ENCODE measurements at places on chromosomes 5 and 9. TPM values are rescaled to one million over a fixed set of nuclear protein-coding genes. Genes with fewer than 3 reads are reported as not detected.

STKLD1 gene
- 0.90 TPM for total RNA-seq

DNA sequence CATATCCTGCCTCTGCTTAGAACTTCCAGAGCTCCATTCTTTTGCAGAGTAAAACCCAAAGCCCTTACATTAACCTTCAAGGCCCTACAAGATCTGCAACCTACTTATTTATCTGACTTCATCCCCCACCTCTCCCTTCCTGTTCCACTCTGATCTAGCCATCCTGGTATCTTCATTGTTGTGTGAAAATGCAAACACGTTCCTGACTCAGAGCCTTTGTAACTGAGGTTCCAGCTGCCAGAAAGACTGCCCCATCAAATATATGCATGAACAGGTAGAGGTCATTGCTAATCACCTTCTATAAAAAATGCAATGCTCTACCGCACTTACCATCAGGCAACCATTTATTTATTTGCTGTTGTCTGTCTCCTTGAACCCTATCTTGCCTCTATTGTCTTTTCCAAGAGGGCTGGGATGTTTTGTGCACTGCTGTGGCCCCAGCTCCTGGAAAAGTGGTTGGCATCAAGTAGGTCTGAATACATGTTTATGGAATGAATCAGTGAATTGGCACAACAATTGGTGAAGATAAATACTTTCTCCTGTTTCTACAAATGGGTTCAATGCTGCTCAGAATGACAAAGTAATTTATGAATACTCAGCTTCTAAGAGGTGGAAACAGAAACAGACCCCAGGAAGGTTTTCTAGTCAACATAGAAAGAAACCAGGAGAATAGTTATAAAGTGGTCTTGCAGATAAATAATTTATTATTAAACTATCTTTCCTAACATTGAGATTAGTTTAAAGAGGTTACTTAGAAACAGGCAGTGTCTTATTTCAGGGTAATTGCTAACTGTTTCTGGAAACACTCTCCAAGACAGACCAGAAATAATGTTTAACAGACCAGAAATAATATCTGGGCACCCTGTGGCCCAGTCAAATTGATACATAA lies 230.6 kb upstream of the CD180 start:
- DNase-seq: no peak
- no peak overlapping the region for H3K4me3 ChIP-seq
- no peaks in the 10 kb centered on the region for H3K4me1 ChIP-seq
- no peaks in the 10 kb centered on the region for H3K27me3 ChIP-seq
- H3K27ac ChIP-seq: no peak overlapping the region
- no peaks in the 10 kb centered on the region for H3K36me3 ChIP-seq

- no peaks in the 10 kb centered on the region for H3K4me1 ChIP-seq
- no peak for DNase-seq
- H3K4me3 ChIP-seq: no peak overlapping the region
- H3K27me3 ChIP-seq: no peaks in the 10 kb centered on the region
- no peak overlapping the region for H3K27ac ChIP-seq
- H3K36me3 ChIP-seq: no peaks in the 10 kb centered on the region
These were observed 624.6 kb downstream of the BNC2 start for GRCh38 chr9:16245756-16246440.

GRCh38 chr5:158895588-158895987 lies 204.1 kb downstream of the EBF1 start:
- no peaks in the 10 kb centered on the region for H3K4me1 ChIP-seq
- no peak for DNase-seq
- H3K36me3 ChIP-seq: no peaks in the 10 kb centered on the region
- H3K4me3 ChIP-seq: no peak overlapping the region

Data from activated CD4-positive, alpha-beta memory T cell treated with anti-CD3 and anti-CD28 coated beads for 36 hours (primary cell).